Osteoblast (primary cell): ENCODE measurements at places on chromosomes 16 and 17.
A peak's percentile ranks its signal among the peaks of the same experiment; 100 is the strongest.

DNA sequence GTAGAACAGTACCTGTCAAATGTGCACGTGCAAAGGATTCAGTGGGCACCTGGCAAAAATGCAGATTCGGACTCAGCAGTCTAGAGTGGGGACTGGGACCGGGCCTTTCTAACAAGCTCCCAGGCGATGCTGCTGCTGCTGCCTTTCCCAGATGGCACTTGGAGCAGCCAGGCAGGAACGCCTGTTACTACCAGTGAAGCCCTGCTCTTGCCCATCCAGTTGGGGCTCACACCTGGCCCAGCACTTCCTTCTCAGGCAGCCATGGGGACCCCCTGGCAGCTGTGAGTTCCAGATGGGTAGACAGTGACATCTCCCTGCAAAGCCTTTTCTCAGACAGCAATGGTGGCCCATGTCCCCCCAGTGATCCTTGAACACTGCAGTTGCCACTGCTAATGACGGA is 30.4 kb downstream of the KDM8 start:
- no peak overlapping the region for H3K4me3 ChIP-seq
- H3K4me1 ChIP-seq, result peaks cover 28% of the 10 kb centered on the region
- H3K36me3 ChIP-seq, result peaks cover 30% of the 10 kb centered on the region
- H3K27me3 ChIP-seq, result no peaks in the 10 kb centered on the region
- no peak for DNase-seq
- no peak overlapping the region for H3K27ac ChIP-seq

GRCh38 chr16:5187402-5187952 is 89.9 kb upstream of the EEF2KMT start:
- H3K27ac ChIP-seq, result no peak overlapping the region
- H3K27me3 ChIP-seq, result no peaks in the 10 kb centered on the region
- no peak overlapping the region for H3K4me3 ChIP-seq
- H3K36me3 ChIP-seq, result no peaks in the 10 kb centered on the region

DNA sequence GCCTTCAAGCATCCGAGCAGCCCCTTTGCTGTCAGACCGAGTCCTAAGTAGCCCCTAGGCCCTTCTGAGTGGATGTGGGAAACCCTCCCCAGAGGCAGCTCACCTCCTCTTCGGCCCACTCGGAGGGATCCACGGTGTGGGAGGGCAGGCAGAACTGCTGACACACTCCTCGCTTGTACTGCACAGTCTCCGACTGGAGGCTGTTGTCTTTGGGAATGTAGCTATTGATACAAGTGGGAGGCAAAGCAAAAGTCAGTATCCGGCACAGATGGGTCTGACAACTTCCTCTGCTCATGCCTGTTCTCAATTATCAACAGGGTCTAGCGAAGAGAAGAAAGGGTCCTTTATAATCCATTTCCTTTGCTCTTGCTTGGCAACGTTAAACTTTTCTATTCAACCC is 25.9 kb upstream of the FOXJ1 start:
- no peak overlapping the region for H3K4me3 ChIP-seq
- H3K27ac ChIP-seq, result no peak overlapping the region
- H3K36me3 ChIP-seq, result no peaks in the 10 kb centered on the region

DNA sequence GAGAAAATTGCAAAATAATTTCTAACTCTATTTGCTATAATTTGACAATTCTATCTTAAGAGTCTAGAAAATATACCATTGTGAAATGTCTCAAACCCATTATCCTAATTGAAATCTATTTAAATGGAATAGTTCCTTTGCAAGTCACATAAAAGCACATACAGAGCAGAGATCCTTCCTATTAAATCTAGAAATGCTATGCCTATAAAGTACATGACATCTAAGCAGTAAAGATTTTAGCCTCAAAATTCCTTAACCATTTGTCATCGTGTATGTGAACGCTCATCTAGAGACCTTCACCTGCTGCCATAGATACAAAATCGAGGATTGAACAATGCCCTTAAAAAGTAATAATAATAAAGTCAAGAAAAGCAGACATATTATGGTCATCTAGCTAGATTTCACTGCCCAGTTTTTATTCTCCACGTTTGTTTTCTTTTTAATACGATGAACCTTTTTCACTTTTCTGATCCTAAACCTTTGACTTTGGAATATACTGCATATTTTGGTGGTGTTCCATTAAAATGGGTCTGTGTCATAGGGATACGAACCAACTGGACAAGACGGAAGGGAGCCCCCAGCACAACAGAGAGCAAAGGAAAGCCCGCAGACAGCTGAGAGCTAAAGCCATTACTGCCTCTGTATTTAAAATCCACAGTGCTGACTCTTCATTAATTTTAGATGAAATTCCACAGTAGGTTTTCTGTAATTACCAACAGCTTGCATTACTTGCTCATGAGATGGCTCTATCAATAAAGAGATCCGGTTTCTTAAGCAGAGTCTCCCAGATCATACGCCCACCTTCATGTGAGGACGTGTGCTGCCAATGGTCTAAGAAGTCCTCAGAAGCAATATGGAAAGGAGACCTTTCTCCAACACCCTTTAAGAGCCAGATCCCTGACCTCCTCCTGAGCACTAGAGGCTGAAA is 17.6 kb downstream of the TEX2 start:
- H3K4me1 ChIP-seq, result peaks cover 12% of the 10 kb centered on the region
- H3K36me3 ChIP-seq, result no peaks in the 10 kb centered on the region
- no peak overlapping the region for H3K27ac ChIP-seq
- no peak overlapping the region for H3K4me3 ChIP-seq
- DNase-seq, result peak; percentile 71

DNA sequence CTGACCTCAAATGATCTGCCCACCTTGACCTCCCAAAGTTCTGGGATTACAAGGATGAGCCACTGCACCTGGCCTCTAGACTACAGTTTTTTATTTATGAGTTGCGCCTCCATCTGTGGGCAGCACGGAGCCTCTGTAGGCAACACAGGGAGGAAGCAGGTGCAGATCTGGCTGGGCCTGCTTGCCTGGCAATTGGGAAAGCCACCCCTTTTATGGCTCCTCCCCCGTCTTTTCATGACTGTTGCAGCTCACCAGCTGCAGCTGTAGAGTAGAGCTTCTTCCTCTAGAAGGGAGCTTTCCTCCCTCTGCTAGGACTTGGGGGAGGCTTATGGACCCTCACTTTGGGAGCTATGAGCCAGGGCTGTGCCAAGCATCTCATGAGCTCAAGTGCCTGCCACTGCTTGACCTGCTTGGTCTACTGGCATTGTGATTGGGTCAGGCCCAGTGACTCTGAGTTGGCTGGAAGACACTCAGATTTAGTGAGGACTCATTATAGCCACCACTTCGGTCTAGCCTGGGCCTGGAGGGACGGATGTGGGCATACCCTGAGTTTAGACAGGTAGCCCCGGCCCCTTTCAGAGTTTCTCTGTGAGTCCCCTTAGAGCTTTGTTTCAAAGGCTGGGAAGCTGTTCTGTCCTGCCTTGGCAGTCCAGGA is 6.9 kb upstream of the SLC7A6 start:
- no peaks in the 10 kb centered on the region for H3K27me3 ChIP-seq
- DNase-seq, result peak; percentile 87

- H3K36me3 ChIP-seq, result no peaks in the 10 kb centered on the region
- H3K4me1 ChIP-seq, result no peaks in the 10 kb centered on the region
- no peaks in the 10 kb centered on the region for H3K27me3 ChIP-seq
- no peak overlapping the region for H3K27ac ChIP-seq
- DNase-seq, result peak; percentile 37
- H3K4me3 ChIP-seq, result no peak overlapping the region
These were observed 12.4 kb downstream of the TEX14 start for GRCh38 chr17:58679263-58680037.

DNA sequence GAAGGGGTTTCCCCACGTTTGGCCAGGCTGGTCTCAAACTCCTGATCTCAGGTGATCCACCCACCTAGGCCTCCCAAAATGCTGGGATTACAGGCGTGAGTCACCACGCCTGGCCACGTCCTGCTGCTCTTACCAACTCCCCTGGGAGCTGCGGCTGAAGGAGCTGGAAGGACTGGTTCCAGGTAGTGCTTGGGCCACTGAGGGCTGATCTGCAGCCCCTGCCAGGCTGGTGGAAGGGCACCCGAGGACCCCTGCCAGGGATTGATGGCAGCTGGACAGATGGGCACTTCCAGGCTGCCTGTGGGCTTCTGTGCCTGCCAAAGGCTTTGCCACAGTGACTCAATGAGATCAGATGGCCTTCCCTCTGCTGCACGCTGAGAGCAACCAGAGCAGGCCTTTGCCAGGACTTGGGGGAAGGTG is 2.3 kb downstream of the OXLD1 start:
- H3K4me3 ChIP-seq, result no peak overlapping the region
- peaks cover 12% of the 10 kb centered on the region for H3K36me3 ChIP-seq
- peak; percentile 71 for DNase-seq
- peaks cover 13% of the 10 kb centered on the region for H3K4me1 ChIP-seq
- no peaks in the 10 kb centered on the region for H3K27me3 ChIP-seq

- no peak overlapping the region for H3K4me3 ChIP-seq
- H3K4me1 ChIP-seq, result no peaks in the 10 kb centered on the region
- no peak for DNase-seq
- H3K36me3 ChIP-seq, result no peaks in the 10 kb centered on the region
These were observed 10.1 kb upstream of the MAP2K6 start for GRCh38 chr17:69404399-69404798.

GRCh38 chr17:34113089-34113488 is 142.0 kb upstream of the CCL2 start:
- H3K27me3 ChIP-seq, result no peaks in the 10 kb centered on the region
- DNase-seq, result no peak
- H3K27ac ChIP-seq, result no peak overlapping the region
- H3K36me3 ChIP-seq, result no peaks in the 10 kb centered on the region
- H3K4me3 ChIP-seq, result no peak overlapping the region
- H3K4me1 ChIP-seq, result no peaks in the 10 kb centered on the region

- H3K4me1 ChIP-seq, result no peaks in the 10 kb centered on the region
- H3K4me3 ChIP-seq, result no peak overlapping the region
- H3K36me3 ChIP-seq, result no peaks in the 10 kb centered on the region
- H3K27me3 ChIP-seq, result no peaks in the 10 kb centered on the region
- no peak for DNase-seq
These were observed 809 bp downstream of the C16orf90 start for GRCh38 chr16:3494386-3494973.

GRCh38 chr17:46773676-46774075 is 44.8 kb downstream of the WNT3 start:
- H3K27ac ChIP-seq, result no peak overlapping the region
- H3K27me3 ChIP-seq, result peaks cover 15% of the 10 kb centered on the region
- no peak overlapping the region for H3K4me3 ChIP-seq

DNA sequence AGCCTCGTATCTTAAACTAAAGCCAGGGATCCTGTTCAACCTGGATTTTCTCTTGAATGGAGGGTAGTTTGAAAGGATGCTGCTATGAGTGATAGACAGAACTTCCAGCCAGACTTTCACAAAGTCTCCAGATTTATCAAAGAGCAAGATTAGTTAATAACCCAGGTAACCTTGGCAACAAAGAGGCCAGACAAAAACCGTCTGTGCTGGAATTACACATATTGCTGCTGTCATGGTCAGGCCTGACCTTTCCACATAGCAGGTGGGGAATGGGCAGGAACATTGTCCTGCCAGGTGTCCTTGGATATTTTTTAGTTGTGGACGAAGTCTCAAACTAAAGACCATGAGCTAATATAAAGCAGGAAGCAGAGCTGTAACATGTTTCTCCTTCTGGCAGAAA is 52.5 kb downstream of the HLF start:
- H3K4me1 ChIP-seq, result no peaks in the 10 kb centered on the region
- DNase-seq, result no peak
- no peak overlapping the region for H3K4me3 ChIP-seq
- H3K36me3 ChIP-seq, result no peaks in the 10 kb centered on the region
- no peaks in the 10 kb centered on the region for H3K27me3 ChIP-seq
- H3K27ac ChIP-seq, result no peak overlapping the region

DNA sequence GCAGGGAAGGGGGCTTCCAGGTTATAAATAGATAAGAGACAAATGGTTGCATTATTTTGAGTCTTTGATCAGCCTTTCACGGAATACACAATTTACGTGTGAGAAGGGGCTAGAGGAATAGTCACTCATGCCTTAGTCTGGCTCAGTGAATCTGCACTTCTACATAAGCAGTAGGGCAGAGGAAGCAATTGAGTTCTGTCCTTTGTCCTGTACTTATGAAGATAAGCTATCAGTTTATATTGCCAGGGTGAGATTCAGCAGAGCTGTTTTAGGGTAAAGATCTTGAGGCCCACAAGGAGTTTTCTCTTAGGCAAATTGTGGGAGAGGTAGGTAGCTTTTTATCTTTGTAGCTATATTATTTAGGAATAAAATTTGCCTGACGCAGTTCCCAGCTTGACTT is 33.3 kb downstream of the TOM1L1 start:
- H3K27ac ChIP-seq, result no peak overlapping the region
- H3K4me3 ChIP-seq, result no peak overlapping the region
- no peak for DNase-seq
- no peaks in the 10 kb centered on the region for H3K4me1 ChIP-seq
- no peaks in the 10 kb centered on the region for H3K27me3 ChIP-seq

DNA sequence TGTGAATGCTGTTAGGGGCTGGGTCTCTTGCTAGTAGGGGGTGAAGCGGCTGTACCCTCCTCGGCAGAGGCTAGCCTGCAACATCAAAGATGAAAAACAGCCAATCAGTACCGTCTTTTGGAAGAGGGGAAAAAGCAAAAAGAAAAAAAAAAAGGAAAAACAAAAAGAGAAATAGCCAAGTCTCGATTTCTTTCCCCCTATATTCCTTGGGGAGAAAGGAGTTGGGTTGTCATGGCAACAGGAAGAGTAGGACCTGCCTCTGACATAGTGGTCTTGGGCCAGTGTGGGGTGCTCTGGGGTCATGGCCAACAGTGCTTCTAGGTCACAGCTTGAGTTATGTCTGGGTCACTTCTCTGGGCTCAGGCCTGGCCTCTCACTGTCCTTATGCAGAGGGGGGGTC is 17.9 kb downstream of the ENGASE start:
- H3K27me3 ChIP-seq, result peaks cover 32% of the 10 kb centered on the region
- no peak for DNase-seq
- H3K4me3 ChIP-seq, result no peak overlapping the region
- no peaks in the 10 kb centered on the region for H3K36me3 ChIP-seq
- H3K4me1 ChIP-seq, result no peaks in the 10 kb centered on the region
- H3K27ac ChIP-seq, result no peak overlapping the region

- DNase-seq, result no peak
- peak overlapping the region; percentile 64 for H3K27ac ChIP-seq
- H3K4me1 ChIP-seq, result peaks cover 31% of the 10 kb centered on the region
- H3K27me3 ChIP-seq, result no peaks in the 10 kb centered on the region
- no peak overlapping the region for H3K4me3 ChIP-seq
These were observed 20.2 kb downstream of the KNOP1 start for GRCh38 chr16:19697756-19698318.

- H3K4me1 ChIP-seq, result peaks cover 13% of the 10 kb centered on the region
- peak overlapping the region; percentile 19 for H3K27ac ChIP-seq
- H3K4me3 ChIP-seq, result peak overlapping the region; percentile 98
- DNase-seq, result no peak
- no peaks in the 10 kb centered on the region for H3K27me3 ChIP-seq
- H3K36me3 ChIP-seq, result peaks cover 8% of the 10 kb centered on the region
These were observed 1.5 kb downstream of the SNX29 start for GRCh38 chr16:11978080-11978479.
